Inflammatory macrophage treated with lipopolysaccharide for 4 hours (primary cell): ENCODE measurements at places on chromosomes 1 and 21.

GRCh38 chr21:45208627-45208951, 79.1 kb downstream of the POFUT2 start:
- DNase-seq: no peak

GRCh38 chr1:162301696-162302095, 75.0 kb downstream of the SPATA46 start:
- no peak for DNase-seq

DNA sequence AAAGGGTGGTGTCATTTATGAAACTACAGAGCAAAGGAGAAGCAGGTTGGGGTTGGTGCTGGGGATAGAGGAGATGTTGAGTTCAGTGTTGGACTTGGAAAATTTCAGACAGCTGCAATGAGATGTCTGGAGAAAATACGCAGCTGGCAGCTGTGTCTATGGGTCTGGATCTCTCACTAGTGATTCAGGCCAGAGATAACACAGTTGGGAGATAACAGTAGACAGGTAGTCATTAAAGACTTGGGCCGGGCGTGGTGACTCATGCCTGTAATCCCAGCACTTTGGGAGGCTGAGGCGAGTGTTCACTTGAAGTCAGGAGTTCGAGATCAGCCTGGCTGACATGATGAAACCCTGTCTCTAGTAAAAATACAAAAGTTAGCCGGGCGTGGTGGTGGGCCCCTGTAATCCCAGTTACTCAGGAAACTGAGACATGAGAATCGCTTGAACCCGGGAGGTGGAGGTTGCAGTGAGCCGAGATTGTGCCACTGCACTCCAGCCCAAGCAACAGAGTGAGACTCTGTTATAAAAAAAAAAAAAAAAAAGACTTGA, 2.5 kb upstream of the TFAP2E start:
- no peak for DNase-seq

GRCh38 chr1:230127105-230128054, 60.3 kb downstream of the GALNT2 start:
- DNase-seq: no peak

- peak; percentile 91 for DNase-seq
Observed at GRCh38 chr21:43645136-43645891, 14.0 kb downstream of the HSF2BP start.
